ELF-1 (cell line): ENCODE measurements at places on chromosomes 2 and 18.

DNA sequence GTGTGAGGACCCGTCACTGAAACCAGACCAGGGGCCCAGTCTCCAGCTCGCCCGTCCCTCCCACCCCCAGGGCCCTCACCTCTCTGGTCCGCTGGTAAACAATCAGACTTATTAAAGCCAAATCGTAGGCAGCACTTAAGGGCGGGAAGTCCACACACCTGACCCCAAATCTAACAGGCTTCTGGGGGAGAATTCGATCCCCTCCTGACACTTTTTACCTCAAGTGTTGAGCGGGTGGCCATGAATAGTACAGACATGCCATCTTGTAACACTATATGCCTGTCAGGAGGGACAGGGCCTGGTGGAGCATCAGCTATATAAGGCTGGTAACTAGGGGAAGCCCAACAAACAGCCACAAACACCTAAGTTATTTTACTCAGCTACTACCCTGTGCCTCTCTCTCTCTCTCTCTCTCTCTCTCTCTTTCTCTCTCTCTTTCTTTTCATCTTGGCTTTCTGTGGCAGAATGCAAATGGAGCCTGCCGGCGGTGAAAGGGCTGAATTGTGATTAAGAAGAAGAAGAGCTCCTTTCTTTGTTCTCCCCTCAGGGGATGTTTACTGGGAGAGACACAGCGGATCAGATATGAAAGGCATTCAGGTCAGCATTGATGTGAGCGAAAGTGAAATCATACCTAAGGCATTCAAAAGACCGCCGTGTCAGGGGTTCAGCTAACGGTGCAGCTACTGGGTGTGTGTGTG lies 9.5 kb downstream of the ZEB2 start:
- peak; percentile 90 for DNase-seq

DNA sequence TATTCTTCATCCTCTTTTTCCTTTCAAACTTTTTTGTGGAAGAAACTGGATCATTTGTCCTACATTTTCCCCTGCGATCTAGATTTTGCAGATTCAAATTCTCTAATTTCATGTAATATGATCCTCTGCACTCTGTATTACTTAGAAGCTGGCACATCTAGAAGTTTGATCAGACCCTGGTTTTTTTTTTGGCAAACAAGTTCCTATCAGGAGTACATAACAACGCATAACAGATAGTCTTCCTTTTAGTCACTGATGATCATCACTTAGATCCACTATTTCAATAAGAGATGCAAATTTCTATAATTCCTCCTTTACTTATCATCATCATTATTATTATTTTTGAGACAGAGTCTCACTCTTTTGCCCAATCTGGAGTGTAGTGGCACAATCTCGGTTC lies 117.1 kb downstream of the CDH2 start:
- DNase-seq, result no peak

DNA sequence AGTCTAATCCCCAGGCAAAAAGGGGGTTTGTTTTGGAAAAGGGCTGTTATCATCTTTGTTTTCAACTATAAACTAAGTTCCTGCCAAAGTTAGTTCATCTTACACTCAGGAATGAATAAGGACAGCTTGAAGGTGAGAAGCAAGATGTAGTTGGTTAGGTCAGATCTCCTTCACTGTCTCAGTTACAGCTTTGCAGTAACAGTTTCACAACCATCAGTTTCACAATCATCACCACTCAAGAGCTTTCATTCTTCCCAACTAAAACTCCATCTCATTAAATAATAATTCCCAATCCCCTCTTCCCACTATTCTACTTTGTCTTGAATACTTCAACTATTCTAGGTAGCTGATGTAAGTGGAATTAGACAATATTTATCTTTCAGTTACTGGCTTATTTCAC lies 200.9 kb downstream of the NYAP2 start:
- DNase-seq, result no peak

- no peak for DNase-seq
Observed at GRCh38 chr2:54750040-54750439, 26.6 kb downstream of the EML6 start.

- DNase-seq, result no peak
Observed at GRCh38 chr2:196565106-196565765, 74.3 kb upstream of the CCDC150 start.

- DNase-seq, result no peak
Observed at GRCh38 chr2:70471129-70471528, 82.5 kb downstream of the TGFA start.

- DNase-seq, result no peak
Observed at GRCh38 chr2:200185628-200186000, 120.9 kb upstream of the SPATS2L start.

DNA sequence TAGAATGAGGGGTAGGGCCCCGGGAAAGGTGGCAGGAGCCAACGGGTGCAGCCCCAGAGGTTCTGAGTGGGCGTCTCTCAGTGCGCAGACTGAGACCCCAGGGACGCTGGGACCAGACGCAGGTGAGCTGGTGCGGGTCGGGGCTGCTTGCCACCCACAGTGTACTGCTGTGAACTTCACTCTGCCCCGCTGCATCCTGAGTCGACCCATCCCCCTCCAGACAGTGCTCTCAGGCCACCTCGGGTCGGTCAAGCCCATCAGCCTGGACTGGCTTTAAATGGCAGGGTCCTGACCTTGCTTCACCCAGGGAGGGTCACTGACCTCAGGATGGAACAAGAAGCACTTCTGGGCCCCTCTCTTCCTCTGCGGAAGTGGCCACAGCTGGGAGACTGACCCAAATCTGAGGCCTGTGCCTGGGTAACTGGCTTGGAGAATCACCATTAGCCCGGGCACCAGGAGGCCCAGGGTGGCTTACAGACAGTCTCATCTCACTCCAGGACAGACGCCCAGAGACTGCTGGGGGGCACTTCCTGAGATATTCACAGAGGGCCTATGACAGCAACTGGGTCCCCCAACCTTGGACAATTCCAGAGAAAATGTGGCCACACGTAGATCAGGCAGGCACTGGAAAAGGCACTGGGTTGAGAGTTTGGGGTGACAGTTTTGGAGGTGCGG lies 23.7 kb upstream of the BOK start:
- no peak for DNase-seq

- DNase-seq, result no peak
Observed at GRCh38 chr2:18987016-18987415, 371.4 kb downstream of the OSR1 start.

DNA sequence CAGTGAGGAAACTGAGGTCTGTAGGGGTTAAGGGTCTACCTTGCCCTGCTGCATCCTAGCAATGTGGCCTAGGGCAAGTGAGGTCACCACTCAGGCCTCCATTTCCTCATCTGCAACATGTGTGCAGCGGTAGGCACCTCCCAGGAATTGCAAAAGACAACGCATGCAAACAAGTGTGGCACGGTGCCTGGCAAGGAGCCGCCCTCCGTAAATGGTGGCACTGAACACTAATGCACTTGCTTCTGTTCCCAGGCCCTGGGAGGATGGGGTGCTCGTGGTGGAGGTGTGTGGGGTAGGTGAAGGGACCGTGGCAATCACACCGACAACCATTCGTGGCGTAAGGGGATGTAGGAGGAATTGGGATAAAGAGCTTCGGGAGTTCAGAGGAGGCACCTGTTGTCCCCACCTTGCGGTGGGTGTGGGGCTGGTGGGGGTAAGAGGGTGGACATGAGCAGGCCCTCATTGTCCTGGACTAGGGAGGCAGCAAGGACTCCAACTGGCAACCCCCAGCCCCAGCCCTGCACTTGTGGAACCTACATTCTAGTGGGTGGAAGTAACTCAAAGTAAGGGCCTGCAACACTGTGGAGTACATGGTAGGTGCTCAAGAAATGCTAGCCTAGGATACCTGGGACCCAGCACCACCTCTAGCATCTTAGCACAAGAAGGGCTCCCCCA lies 26.0 kb downstream of the ATOH8 start:
- DNase-seq, result no peak

- DNase-seq, result no peak
Observed at GRCh38 chr2:166972418-166972817, 84.1 kb downstream of the XIRP2 start.

- DNase-seq, result no peak
Observed at GRCh38 chr18:44859263-44859662, 178.6 kb downstream of the SETBP1 start.

GRCh38 chr2:198337368-198337767 lies 533.0 kb downstream of the PLCL1 start:
- DNase-seq, result no peak

DNA sequence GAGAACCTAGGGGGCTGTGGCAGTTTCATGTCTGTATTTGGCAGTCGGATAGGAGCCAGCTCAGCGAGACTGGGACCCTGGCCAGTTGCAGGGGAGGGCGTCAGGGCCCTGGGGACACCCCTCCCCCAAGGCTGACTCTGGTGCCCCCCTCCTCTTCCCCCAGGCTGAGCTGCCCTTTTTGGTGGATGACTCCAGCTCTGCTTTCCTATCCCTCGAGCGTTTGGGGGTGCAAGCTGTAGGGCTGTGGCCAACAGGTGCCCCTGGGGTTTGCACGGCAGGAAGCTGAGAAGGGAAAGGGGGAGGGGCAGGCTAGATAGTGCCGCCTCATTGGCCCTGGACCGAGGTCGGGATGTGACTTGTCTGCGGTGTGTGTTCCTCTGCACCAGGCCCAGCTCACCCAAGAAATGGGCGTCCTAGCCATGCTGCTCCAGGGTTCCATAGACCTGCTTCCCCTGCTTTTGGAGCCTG lies 26.4 kb downstream of the SPEG start:
- peak; percentile 64 for DNase-seq

GRCh38 chr2:105328281-105329196 lies 996 bp downstream of the TGFBRAP1 start:
- DNase-seq, result no peak

DNA sequence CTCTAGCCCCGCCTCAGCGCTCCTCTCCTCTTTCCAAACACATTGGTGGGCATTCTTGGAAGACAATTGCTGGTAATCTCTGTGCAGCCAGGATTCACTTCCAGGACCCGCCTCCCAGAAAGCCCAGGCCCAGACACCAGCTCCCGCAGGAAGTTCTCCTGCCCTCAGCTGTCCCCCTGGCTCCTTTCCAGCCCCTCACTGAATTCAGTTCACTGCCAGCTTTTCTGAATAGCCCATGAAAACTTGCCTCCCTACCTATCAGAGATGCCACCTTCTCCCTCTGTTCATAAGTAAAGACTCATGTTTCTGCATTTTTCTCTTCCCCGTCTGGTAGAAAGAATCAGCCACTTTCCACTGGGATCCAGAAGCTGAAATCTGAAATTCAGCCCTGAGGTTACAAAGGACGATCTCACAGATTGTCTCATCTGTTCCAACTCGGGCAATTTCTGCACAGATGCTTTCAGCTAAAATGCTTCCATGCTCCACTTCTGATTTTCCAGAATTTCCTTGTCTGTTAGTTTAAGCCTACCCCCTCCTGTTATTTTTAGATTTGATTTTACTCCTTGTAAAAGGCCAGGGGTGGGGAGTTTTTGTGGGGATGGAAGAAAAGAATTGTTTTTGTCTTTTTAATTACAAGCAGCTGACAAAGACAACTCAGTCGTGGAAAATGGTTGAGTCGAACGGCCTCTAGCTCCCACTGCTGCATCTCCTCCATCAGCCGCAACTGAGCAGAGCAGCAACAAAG lies 98.1 kb downstream of the SP3 start:
- DNase-seq, result peak; percentile 41

DNA sequence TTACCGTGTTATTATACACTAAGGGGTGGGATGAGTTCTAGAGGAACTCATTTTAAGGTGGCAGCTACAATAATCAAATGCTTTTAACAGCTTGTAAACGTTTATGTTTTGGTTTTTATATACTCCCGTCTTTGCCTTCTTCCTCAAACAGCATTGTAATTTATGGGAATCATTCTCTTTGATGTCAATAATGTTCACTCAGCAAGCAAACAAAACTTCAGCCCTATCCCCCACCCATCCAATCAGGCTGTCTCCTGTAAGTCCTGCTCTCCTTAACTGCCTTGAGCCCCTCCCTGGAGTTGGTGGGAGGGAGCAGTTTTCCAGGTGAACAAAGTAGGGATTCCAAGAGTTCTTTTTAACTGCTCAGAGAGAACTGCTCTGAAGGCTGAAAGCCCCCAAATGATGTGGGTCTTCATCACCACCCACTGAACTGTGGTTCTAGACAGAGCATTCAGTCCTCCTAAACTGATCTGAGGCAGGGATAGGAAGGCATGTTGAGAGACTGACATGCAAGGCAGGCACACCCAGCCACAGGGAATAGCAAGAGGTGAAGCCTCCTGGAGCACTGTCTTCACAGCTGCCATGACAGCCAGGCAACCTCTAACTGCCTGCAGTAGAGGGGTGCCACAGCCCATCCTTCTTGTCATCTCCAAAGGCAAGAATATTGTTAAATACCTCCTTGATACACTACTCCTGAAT lies 17.5 kb downstream of the MYO5B start:
- DNase-seq, result no peak

DNA sequence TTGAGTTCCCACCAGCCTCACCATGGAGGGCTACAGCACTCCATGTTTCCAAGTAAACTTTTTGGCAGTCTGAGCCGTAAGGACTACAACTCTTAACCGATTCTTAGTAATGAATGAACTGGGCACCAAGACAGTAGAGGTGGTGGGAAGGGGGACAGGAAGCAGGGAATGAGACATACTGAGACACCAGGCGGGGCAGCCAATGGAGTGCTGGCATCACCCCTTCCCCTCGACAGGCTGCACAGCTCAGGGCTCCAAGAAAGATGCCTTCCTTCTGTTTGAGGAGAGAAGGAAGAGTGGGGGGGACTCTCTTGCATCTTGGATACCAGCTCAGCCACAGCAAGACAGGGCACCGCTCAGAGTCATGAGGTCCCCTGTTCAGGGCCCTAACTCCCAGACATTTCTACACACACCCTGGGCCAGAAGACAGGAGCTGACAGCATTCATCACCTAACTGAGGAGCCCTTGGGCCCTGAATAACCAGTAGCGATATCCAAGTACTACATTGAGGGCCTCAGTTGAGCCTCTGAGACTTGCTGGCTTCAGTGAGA lies 45.2 kb downstream of the USP34 start:
- DNase-seq, result no peak

DNA sequence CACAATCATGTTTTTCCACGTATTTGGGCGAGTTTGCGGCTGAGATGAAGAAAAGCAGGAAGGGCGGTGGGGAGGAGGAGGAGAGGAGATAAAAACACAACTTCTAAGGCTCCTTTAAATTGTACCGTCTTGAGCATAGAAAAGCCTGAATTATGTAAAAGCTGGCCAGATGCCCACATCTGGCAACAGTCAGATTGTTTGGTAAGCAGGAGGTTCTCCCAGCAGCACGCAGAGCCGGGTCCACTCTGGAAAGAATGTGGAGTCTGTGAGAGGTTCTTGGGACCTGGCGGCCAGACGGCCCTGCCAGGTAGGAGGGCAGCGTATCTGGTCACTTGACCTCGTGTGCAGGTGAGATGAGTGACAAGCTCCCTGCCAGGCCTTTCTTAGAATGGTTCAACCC lies 215.3 kb upstream of the APCDD1 start:
- no peak for DNase-seq

GRCh38 chr2:224941960-224942359 lies 100.3 kb downstream of the DOCK10 start:
- DNase-seq, result peak; percentile 5

- no peak for DNase-seq
Observed at GRCh38 chr18:51107598-51108305, 77.7 kb downstream of the SMAD4 start.

- no peak for DNase-seq
Observed at GRCh38 chr18:13236411-13236810, 17.9 kb downstream of the LDLRAD4 start.

- no peak for DNase-seq
Observed at GRCh38 chr2:67994716-67995115, 68.1 kb downstream of the C1D start.

- peak; percentile 32 for DNase-seq
Observed at GRCh38 chr2:70768590-70769085, 638 bp upstream of the ADD2 start.
